ENCODE measurements at places on chromosomes 2 and 18.

DNA sequence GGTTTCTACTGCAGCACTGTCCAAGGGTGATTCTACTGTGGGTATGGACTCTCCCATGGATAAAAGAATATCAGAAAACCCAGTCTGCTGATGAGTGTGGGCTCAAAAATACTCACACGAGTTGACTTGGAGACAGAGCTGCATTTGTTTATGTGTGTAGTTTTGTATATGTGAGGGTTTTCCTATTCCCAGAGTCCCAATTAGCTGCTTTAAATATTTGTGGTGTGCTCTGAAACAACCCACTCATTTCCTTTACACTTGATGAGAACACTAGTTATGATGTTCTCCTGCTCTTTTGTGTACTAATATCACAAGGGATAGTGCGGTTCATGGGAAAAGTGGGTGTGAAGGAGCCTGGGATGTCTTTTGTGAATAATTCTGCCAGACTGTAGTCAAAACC is 337.3 kb downstream of the PLCL1 start:
- DNase-seq = no peak

- no peak for DNase-seq
Observed at GRCh38 chr2:179285060-179285459, 20.4 kb upstream of the SESTD1 start.

- DNase-seq = no peak
Observed at GRCh38 chr18:45015788-45016128, 335.1 kb downstream of the SETBP1 start.

DNA sequence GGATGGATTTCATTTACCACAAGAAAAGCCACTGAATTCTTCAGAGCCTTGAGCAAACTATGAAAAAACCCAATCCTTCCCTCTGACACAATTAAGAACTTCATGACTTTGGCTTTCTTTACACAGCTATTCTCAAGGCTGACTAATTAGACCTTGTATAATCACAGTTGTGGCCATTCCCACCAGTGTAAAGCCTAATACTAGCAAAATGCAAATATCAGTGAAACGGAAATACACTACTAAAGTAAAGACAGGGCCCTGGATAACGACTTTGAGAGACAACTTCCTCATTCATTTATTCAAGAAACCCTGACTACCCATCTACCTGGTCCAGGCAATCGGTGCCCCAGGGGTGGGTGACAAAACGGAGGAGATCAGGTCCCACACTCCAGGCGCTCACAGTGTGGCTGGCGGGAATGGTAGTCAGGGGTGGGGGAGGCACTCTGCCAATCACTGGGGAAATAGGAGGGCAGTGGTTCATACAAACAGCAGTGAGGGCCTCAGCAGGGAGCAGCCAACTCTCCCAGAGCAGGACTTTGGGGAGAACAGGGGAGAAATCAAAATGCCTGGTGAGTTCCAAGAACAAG is 28.1 kb downstream of the TMEM163 start:
- no peak for DNase-seq

DNA sequence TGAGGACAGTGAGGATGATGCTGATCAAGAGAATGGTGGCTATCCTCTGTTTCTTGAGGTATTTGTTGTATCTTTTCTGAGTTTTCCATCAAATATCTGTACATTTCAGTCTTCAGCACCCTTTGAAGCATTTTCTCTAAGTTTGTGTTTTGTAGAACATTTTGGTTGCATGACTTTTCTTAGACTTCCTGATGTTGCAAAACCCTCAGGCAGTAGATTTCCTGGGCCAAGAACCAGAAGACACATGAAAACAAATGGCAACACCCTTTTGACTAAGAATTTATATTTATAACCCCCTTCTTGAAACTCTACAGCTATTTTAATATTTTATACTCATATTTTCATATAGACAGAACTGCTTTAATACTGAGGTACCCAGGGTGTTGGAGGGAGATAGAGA is 16.2 kb downstream of the HNMT start:
- DNase-seq = no peak
